ENCODE measurements at places on chromosomes 1 and 21. TPM values are rescaled to one million over a fixed set of nuclear protein-coding genes. Genes with fewer than 3 reads are reported as not detected.

The SLC25A24 gene
- polyA plus RNA-seq, result 3.2 TPM

The RAB42 gene
- 0.21 TPM for polyA plus RNA-seq

The ADAM30 gene
- not detected for polyA plus RNA-seq

The MNDA gene
- polyA plus RNA-seq, result 0.47 TPM

The LCE1F gene
- not detected for polyA plus RNA-seq

The NBPF4 gene
- not detected for polyA plus RNA-seq

The OR2W3 gene
- not detected for polyA plus RNA-seq

The IL12RB2 gene
- polyA plus RNA-seq, result 0.13 TPM

The PIGV gene
- polyA plus RNA-seq, result 2.5 TPM

The TNFRSF25 gene
- polyA plus RNA-seq, result 1.6 TPM

The BARHL2 gene
- not detected for polyA plus RNA-seq

The TMEM167B gene
- 20.2 TPM for polyA plus RNA-seq

The PDZK1IP1 gene
- polyA plus RNA-seq, result 1.4 TPM

The CASZ1 gene
- polyA plus RNA-seq, result 11.0 TPM

The TTC22 gene
- polyA plus RNA-seq, result 0.03 TPM

The FCAMR gene
- not detected for polyA plus RNA-seq

The HAPLN2 gene
- 0.61 TPM for polyA plus RNA-seq

Data from psoas muscle (tissue), 8 donors.